ENCODE measurements at places on chromosomes 6 and 20.

GRCh38 chr6:16397623-16398022, 159.2 kb downstream of the GMPR start:
- DNase-seq = no peak

- no peak for DNase-seq
These were observed 469.8 kb upstream of the SOX4 start for GRCh38 chr6:21123507-21124436.

DNA sequence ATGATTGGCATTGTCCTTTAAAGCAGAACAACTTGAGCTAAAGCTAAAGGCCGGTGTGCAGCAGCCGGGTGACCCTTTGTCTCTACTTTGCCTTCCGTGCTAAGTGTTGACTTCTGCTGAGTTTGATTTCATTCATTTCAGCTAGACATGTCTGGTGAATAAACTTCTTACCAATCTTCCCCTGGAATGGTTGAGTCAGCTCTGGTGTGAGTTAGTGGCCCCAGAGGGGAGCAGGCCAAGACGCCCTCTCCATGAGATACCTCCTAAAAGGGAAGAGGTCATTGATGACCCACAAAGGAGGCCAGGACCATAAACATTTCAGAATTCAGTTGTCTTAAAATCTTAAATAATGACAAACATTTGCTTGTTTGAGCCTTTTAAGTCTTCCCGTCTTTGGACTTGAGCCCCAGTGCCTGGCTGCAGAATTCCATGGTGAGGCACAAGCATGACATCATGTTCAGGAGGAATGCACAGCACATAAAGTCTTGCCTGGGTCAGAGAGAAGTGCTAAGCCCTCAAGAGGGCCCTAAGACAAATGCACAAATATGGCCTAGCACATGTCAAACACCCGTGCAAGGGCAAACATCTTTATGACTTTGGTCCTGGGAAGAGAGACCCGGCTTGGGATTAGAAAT, 96.3 kb upstream of the NEDD9 start:
- DNase-seq = no peak

DNA sequence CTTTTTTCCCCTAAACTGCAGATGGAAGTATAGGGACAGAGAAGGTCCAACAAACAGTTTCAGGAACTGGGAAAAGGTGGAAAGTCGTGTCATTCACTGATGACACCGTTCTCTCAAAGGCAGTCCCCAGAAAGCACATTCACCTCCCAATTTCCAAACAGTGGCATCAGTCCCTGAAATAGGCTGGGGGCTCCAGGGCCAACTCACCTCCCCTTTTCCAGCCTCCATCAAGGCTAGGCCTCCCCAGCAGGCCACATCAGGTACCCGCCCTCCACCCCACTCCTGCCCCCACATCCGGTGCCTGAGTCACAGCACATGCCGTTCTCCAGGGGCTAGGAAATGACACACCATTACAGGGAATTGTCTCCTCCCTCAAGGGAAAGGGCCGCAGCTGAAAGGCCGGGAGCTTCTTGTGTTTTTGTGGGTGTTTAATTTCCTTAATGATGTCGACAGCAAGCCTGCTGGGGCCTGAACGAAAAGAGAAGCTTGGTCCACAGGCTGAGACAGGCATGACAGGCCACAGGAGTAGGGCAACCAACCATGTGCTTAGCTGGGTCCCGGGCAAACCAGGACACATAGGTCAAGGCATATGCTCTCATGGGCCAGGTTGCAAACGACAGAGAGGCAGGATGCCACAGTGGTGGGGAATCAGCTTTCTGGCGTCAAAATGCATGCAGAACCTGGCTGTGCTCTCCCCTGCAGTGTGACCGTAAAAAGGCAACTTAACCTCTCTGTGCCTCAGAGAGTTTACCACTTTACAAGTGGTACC, 39.2 kb downstream of the ZMYND8 start:
- peak; percentile 87 for DNase-seq

DNA sequence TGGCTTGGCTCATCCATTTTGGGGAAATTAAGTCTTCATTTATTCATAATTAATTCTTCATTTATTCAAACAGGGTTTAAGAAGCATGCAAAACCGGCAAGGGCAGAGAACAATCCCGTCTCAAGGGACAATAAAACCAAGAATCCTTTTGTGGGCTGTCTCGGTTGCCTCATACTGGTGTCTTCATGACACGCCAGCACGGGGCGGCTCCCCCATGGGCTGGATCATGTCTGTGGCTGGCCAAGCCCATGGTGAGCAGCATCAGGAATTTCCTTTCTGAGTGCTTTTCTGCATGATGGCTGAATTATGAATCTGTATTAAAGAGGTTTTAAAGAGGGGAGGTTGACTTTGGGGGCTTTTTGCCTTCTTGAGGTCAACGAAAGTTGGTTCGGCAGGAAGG, 38.3 kb upstream of the DUSP22 start:
- DNase-seq = no peak

DNA sequence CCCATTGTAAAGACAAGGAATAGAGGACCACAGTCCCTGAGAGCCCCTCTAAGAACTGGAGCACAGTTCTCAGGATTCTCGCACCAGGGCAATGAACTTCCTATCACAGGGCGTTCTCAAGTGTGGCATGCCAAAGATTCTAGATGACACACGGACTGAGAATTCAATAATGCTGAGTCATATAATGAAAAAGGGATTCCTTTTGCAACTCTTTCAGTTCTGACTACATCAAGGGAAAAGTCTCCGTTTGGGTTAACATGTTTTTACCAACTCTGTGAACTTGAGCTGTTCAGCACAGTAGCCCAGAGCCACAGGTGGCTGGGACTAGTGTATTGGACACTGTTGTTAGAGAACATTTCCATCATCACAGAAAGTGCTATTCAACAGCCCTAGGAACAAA, 3.4 kb downstream of the MED20 start:
- DNase-seq = no peak

DNA sequence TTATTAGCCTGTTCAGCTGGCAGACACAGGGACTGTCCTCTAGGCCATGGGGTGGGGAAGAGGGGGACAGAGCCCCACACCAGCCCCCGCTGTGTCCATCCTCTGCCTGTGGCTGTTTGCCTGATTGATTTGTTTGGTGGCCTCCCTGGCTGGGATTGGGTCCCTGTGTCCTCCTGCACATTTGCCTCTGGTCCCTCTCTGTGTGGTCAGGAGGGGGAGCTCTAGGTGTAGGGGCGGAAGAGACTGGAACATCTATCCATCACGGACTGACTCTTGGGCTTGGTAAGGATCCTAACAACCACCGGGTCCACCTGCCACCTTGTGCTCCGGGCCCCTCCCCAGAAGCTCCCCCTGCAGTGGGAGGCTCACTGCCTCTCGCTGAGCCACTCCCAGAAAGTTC, 38.4 kb upstream of the CCDC167 start:
- peak; percentile 52 for DNase-seq

DNA sequence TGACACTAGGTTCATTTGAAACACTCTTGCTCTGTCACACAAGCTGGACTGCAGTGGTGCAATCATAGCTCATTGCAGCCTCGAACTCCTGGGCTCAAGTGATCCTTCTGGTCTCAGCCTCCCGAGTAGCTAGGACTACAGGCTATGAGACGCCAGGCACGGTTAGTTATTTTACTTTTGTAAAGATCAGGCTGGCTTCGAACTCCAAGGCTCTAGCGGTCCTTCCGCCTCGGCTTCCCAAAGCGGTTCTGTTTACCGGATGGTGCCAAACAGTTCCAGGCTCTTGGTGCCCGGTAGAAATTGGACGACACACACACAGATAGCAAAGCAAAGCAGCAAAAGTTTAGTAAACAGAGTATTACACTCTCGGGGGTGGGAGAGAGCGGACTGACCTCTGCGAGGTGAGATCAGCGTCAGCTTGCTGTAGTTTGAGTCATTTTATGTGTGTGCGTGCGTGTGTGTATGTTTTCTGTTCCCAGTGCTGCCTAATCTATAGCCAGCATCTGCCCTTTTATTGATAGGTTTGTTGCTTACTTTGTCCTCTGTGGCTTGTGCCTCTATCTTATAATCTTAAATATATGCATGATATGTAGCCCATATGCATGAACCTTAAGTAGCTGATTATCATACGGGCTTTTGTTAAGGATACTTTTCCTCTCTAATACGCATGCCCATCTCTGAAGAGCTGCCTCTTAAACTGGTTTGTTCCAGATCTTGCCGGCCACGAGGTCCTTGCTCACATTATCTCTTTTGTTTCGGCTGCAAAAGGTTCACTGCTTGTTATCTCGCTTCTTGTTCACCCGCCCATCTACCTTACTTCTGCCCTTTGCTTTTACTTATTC, 75.2 kb downstream of the OR2B2 start:
- DNase-seq = peak; percentile 87

DNA sequence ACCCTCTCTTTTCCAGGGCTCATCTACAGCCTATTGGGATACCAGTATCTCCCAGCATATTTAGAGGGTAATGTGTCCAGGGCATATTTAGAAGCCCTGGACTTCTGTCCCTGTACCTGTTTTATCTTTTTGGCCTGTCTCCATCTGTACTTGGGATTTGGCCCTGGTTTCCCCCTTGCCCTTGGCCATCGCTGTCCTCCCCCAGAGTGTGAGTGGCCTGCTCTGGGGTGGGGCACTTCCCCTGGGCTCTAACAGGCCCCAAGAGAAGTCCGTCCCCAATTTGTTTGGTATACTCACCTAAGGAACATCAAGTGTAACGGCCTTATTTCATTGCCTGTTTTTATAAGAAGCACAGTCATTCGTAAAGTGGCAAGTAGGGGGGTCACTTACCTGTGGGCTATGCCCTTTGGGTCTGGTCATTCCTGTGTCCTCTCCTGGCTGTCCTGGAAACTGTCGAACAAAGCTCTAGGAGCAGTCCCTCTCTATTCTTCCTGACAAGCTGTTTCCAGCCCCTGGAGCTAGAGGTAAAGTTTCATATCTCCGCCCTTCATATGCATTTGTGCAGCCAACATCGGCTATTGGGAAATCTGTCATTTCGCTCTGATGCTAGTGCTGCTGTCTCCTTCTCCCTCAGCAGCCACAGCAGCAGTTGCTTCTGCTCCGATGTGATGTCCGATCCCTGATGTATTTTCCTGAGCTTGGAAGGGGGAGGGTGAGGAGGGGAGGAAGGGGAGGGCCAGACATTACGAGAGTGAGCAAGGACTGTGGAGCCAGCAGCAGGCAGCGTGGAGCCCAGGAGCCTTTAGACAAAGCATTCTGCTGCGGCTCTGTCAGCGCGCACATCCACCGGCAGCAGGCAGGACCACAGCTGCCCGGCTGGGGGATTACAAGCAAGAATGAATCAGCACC, 83.4 kb downstream of the TCP11 start:
- DNase-seq = no peak

GRCh38 chr6:169246445-169246844, 7.2 kb downstream of the THBS2 start:
- no peak for DNase-seq

- peak; percentile 17 for DNase-seq
These were observed 702.1 kb downstream of the FRK start for GRCh38 chr6:115358616-115359015.

DNA sequence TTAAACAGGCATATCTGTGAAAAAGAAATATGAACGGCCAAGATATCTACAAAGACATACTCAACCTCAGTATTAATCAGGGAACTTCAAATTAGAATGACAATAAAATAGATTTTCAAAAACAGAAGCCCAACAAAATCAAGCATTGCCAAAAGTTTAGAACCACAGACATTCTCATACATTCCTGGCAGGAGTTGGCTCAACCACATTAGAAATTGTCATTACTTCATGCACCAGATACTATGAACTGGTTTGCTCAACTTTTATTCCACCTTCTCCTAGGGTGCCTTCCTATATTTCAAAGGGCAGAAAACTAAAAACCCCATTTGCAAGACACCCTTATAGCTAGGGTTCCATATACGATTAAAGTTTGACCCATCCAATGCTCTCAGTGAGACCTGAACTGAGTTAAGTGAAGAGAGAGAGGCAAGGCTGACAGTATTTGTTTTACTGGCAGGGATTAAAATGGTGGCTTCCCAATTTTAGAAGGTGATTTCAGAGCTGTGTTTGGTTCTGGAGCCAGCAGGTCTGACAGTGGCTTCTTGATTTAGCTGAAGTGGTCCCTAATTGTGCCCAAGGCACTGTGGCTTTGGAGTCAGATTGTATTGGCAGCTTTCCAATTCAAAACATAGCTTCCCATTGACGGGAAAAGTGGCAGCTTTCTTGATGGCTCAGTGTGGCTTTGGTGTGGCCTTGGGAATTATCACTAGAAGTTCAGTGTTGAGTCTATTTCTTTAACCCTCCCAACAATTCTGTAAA, 77.1 kb upstream of the CDYL start:
- peak; percentile 83 for DNase-seq

DNA sequence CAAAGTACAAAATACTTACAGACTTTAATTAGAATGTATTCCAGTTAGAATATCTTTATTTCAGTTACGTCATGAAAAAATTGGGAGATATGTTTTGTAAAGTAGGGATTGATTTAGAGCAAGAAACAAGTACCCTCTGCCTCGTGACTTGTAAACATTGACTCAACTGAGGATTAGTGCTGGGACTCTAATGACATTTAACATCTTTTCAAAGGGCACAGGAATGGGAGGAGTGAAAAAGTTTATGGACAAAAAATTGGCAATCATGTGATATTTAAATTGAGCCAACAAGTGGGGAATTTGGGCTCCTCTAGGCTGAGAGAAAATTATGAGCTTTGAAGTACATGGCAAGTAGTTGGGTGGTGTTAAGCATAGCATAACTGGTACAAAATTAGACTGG, 25.3 kb downstream of the NKX2-4 start:
- DNase-seq = no peak

GRCh38 chr6:28824793-28825731, 98.7 kb downstream of the TRIM27 start:
- DNase-seq = peak; percentile 23

- peak; percentile 79 for DNase-seq
These were observed 56.2 kb upstream of the EDN1 start for GRCh38 chr6:12233693-12234571.

DNA sequence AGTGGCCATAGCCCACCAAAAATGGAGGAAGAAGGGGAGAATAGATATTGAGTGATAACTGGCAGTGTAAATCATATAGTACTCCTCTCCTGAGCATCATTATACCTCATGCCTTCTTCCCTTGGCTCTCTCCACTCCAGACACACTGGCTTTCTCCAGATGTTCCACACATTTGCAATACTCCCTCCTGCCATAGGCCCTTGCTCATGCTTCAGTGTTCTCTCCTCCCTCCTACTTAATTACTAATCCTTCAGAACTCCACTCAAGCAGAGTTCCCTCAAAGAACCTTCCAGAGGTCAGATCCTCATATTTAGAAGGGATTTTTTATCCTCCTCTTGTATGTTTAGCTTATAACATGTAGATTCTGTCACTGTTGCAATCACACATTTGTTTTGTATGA, 279.5 kb upstream of the SUPT3H start:
- no peak for DNase-seq

- peak; percentile 88 for DNase-seq
These were observed 264.3 kb upstream of the PLN start for GRCh38 chr6:118283766-118284165.

Measured in NCI-H69 (cell line).